ENCODE measurements at places on chromosomes 5 and 9. TPM values are rescaled to one million over a fixed set of nuclear protein-coding genes. Genes with fewer than 3 reads are reported as not detected.
A peak's percentile ranks its signal among the peaks of the same experiment; 100 is the strongest.

DNA sequence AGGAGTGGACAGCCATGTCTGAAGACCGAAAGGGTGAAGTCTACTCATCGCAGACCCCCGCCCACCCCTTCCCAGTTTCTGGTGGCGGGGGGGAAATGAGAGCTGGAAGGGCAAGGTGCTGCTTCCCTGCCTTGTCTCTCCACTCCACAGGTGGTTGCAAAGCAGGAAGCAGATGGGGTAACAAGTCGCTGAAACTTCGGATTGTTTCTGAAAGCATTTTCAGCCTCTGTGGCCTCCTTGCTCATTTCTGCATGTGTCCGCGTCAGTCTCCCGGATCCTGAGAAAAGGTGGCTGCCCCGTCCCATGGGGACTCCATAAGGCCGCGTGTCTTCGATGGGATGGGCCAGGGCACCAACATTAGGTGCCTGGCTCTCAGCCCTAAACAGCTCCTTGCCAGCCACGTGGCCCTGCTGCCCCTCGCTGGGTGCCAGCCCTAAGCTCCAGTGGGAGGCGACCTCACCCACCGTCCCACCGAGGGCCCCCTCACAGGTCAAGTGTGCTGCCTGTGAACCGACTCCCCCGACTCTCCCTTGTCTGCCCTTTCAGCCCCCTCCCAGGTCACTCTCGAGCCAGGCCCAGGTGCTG, 971 bp downstream of the PHYKPL start:
- peak; percentile 28 for DNase-seq
- H3K36me3 ChIP-seq = peaks cover 43% of the 10 kb centered on the region
- H3K27ac ChIP-seq = peak overlapping the region; percentile 98
- H3K4me1 ChIP-seq = peaks cover 57% of the 10 kb centered on the region

- H3K27ac ChIP-seq = peak overlapping the region; percentile 71
- no peaks in the 10 kb centered on the region for H3K36me3 ChIP-seq
- no peaks in the 10 kb centered on the region for H3K27me3 ChIP-seq
- peak overlapping the region; percentile 71 for H3K4me3 ChIP-seq
- peaks cover 28% of the 10 kb centered on the region for H3K4me1 ChIP-seq
- peak; percentile 75 for DNase-seq
Observed at GRCh38 chr5:181207214-181207959, 2.4 kb upstream of the TRIM7 start.

- no peak overlapping the region for H3K4me3 ChIP-seq
- no peaks in the 10 kb centered on the region for H3K27me3 ChIP-seq
- no peaks in the 10 kb centered on the region for H3K36me3 ChIP-seq
- H3K4me1 ChIP-seq = peaks cover 13% of the 10 kb centered on the region
Observed at GRCh38 chr5:125550274-125550673, 803.8 kb upstream of the ZNF608 start.

GRCh38 chr5:109681763-109682162, 8.0 kb upstream of the MAN2A1 start:
- H3K27ac ChIP-seq = no peak overlapping the region
- no peak overlapping the region for H3K4me3 ChIP-seq
- no peaks in the 10 kb centered on the region for H3K4me1 ChIP-seq
- no peak for DNase-seq
- H3K36me3 ChIP-seq = no peaks in the 10 kb centered on the region
- H3K27me3 ChIP-seq = no peaks in the 10 kb centered on the region

- no peaks in the 10 kb centered on the region for H3K27me3 ChIP-seq
- no peak overlapping the region for H3K4me3 ChIP-seq
- no peaks in the 10 kb centered on the region for H3K4me1 ChIP-seq
- no peaks in the 10 kb centered on the region for H3K36me3 ChIP-seq
Observed at GRCh38 chr5:148457183-148457620, 73.4 kb downstream of the FBXO38 start.

DNA sequence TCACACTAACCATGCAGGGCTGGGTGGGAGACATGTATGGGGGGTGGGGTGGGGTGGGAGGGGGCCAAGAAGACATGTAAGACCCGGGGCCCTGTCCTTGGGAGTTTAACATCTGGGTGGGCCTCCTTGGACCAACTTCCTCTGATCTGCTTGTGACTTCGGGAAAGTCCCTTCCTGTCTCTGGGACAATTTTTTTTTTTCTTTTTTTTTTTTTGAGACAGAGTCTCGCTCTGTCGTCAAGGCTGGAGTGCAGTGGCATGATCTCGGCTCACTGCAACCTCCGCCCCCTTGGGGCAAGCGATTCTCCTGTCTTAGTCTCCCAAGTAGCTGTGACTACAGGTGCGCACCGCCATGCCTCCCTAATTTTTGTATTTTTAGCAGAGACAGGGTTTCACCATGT, 23.8 kb upstream of the IER5L start:
- no peaks in the 10 kb centered on the region for H3K4me1 ChIP-seq
- no peaks in the 10 kb centered on the region for H3K36me3 ChIP-seq
- no peak overlapping the region for H3K27ac ChIP-seq
- no peak for DNase-seq
- H3K27me3 ChIP-seq = no peaks in the 10 kb centered on the region

DNA sequence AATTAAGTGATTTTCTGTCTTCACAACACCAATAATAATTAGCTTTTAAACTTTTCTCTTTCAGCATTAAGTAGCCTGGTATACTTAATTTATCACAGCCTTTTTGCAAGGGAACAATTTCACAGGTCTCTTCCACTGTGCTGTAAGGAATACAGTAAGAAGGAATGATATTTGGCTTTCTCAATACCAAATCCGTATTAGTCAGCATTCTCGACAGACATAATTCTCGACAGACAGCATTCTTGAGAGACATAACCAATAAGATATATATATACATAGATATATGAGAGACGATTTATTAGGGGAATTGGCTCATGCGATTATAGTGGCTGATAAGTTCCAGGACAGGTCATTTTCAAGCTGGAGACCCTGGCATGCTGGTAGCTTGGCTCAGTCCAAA, 18.0 kb downstream of the PRKAA1 start:
- no peak for DNase-seq
- no peak overlapping the region for H3K27ac ChIP-seq
- H3K36me3 ChIP-seq = peaks cover 25% of the 10 kb centered on the region

- H3K27me3 ChIP-seq = peaks cover 69% of the 10 kb centered on the region
- H3K36me3 ChIP-seq = no peaks in the 10 kb centered on the region
- H3K4me3 ChIP-seq = no peak overlapping the region
- DNase-seq = no peak
- no peak overlapping the region for H3K27ac ChIP-seq
Observed at GRCh38 chr5:1668141-1668721, 131.4 kb downstream of the MRPL36 start.

- DNase-seq = peak; percentile 67
- peak overlapping the region; percentile 73 for H3K27ac ChIP-seq
- H3K27me3 ChIP-seq = no peaks in the 10 kb centered on the region
- no peak overlapping the region for H3K4me3 ChIP-seq
- H3K4me1 ChIP-seq = peaks cover 92% of the 10 kb centered on the region
Observed at GRCh38 chr9:95023217-95024003, 294.1 kb downstream of the FANCC start.

- no peaks in the 10 kb centered on the region for H3K27me3 ChIP-seq
- no peak overlapping the region for H3K4me3 ChIP-seq
- no peak overlapping the region for H3K27ac ChIP-seq
- peaks cover 8% of the 10 kb centered on the region for H3K36me3 ChIP-seq
- DNase-seq = no peak
Observed at GRCh38 chr5:133996683-133997252, 8.0 kb downstream of the VDAC1 start.

DNA sequence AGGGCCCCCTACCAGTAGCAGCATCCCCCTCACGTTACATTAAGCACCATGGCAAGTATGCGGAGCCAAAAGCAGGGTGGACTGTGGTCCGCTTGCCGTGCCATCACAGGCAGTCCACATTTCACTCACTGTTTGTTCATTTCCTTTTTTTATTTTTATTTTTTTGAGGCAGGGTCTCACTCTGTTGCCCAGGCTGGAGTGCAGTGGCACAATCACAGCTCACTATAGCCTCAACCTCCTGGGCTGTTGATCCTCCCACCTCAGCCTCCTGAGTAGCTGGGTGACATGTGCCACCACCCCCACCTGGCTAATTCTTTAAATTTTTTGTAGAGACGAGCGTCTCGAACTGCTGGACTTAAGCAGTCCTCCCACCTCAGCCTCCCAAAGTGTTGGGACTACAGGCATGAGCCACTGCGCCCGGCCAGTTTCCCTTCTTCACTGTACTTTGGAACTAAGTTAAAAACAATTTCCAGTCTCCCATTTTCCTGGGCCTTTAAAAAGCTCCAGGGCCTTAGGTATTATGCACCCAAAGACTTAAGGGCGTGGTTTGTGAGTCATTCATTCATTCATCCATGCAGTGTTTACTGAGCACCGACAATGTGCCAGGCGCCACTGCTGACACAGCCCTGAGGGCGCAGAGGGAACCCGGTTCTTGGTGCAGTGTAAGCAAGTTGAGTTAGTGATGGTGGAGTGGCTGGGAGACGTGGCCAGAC, 19.9 kb downstream of the PRRX2 start:
- DNase-seq = no peak
- H3K27ac ChIP-seq = no peak overlapping the region
- no peaks in the 10 kb centered on the region for H3K36me3 ChIP-seq
- H3K4me3 ChIP-seq = no peak overlapping the region

GRCh38 chr5:99104538-99105132, 175.8 kb upstream of the CHD1 start:
- H3K27ac ChIP-seq = no peak overlapping the region
- no peaks in the 10 kb centered on the region for H3K27me3 ChIP-seq
- H3K4me3 ChIP-seq = no peak overlapping the region
- no peaks in the 10 kb centered on the region for H3K36me3 ChIP-seq
- H3K4me1 ChIP-seq = peaks cover 4% of the 10 kb centered on the region

GRCh38 chr5:164577742-164578141, 1072.3 kb downstream of the MAT2B start:
- H3K27me3 ChIP-seq = no peaks in the 10 kb centered on the region
- no peaks in the 10 kb centered on the region for H3K4me1 ChIP-seq
- no peak for DNase-seq
- H3K4me3 ChIP-seq = no peak overlapping the region
- H3K36me3 ChIP-seq = no peaks in the 10 kb centered on the region

- H3K36me3 ChIP-seq = no peaks in the 10 kb centered on the region
- peak overlapping the region; percentile 67 for H3K27ac ChIP-seq
- no peak overlapping the region for H3K4me3 ChIP-seq
- no peaks in the 10 kb centered on the region for H3K27me3 ChIP-seq
- no peak for DNase-seq
- peaks cover 54% of the 10 kb centered on the region for H3K4me1 ChIP-seq
Observed at GRCh38 chr5:141835928-141836670, 42.1 kb downstream of the PCDH1 start.

- no peak for DNase-seq
- no peaks in the 10 kb centered on the region for H3K36me3 ChIP-seq
- H3K4me3 ChIP-seq = no peak overlapping the region
- H3K27ac ChIP-seq = no peak overlapping the region
Observed at GRCh38 chr9:78472111-78472510, 175.2 kb downstream of the PSAT1 start.

DNA sequence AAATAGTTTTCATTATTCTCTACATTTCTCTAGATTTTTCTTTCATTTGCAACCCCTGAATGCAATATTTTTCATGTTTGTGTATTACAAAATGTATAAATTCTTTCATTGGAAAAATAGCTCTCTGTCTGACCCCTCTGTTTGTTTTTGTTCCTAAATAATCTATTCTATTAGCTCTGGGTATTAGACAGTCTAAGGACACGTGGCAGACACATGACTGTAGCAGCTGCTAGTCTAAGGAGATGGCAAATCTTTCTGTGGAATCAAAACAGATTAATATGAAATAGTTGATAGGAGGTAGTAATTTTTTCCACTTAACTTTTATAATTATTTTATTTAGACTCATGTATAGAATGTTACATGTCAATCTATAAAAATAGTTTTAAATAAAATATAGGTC, 21.4 kb upstream of the SPATA9 start:
- H3K27ac ChIP-seq = no peak overlapping the region
- H3K4me1 ChIP-seq = no peaks in the 10 kb centered on the region
- H3K27me3 ChIP-seq = no peaks in the 10 kb centered on the region
- H3K4me3 ChIP-seq = no peak overlapping the region
- H3K36me3 ChIP-seq = no peaks in the 10 kb centered on the region

- no peaks in the 10 kb centered on the region for H3K4me1 ChIP-seq
- H3K27ac ChIP-seq = no peak overlapping the region
- H3K36me3 ChIP-seq = no peaks in the 10 kb centered on the region
- H3K27me3 ChIP-seq = no peaks in the 10 kb centered on the region
Observed at GRCh38 chr9:105282870-105283621, 38.6 kb downstream of the SLC44A1 start.

DNA sequence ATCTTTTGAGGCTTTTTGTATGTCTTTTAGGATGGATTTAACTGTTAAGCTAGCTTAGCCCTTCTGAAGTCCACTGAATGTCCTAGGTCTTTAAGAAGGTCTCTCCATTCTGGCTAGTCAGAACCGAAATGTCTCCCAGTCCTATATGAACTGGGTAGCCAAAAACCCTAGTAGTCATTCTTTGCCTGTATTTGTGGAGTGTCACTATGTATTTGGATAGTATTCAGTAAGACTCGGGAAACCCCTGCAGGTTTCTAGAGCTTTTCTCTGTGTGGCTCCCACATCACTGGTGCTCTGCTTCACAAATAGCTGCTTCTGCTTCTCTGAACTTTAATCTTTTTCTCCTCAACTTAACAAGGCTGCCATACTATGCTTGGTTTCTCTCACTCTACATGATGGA, 68.0 kb downstream of the RIC1 start:
- H3K36me3 ChIP-seq = no peaks in the 10 kb centered on the region
- no peak overlapping the region for H3K27ac ChIP-seq
- no peak overlapping the region for H3K4me3 ChIP-seq
- H3K27me3 ChIP-seq = no peaks in the 10 kb centered on the region
- DNase-seq = no peak

GRCh38 chr5:172855597-172856292, 21.7 kb downstream of the ERGIC1 start:
- no peak overlapping the region for H3K4me3 ChIP-seq
- DNase-seq = peak; percentile 72
- H3K27me3 ChIP-seq = no peaks in the 10 kb centered on the region
- peaks cover 85% of the 10 kb centered on the region for H3K4me1 ChIP-seq
- peak overlapping the region; percentile 78 for H3K27ac ChIP-seq

The F12 gene
- 0.80 TPM for total RNA-seq

The SH3PXD2B gene
- total RNA-seq = 49.8 TPM

The C6 gene
- 9.8 TPM for total RNA-seq

The PDE8B gene
- total RNA-seq = 5.3 TPM

The IL9 gene
- not detected for total RNA-seq

The MED7 gene
- total RNA-seq = 11.2 TPM

The BTNL8 gene
- total RNA-seq = 5.3 TPM

The LYRM7 gene
- 5.5 TPM for total RNA-seq

The NEUROG1 gene
- total RNA-seq = not detected

The LMX1B gene
- 0.21 TPM for total RNA-seq

The CDH9 gene
- not detected for total RNA-seq

The PRR16 gene
- total RNA-seq = 0.95 TPM

The PCDHAC1 gene
- 3.1 TPM for total RNA-seq

The BARHL1 gene
- total RNA-seq = not detected

The ABLIM3 gene
- total RNA-seq = 26.7 TPM

The MORN5 gene
- 7.7 TPM for total RNA-seq
